GM19239 (cell line): ENCODE measurements at places on chromosomes 2 and 18.

GRCh38 chr2:161839926-161840325 is 215.7 kb downstream of the SLC4A10 start:
- DNase-seq: no peak

DNA sequence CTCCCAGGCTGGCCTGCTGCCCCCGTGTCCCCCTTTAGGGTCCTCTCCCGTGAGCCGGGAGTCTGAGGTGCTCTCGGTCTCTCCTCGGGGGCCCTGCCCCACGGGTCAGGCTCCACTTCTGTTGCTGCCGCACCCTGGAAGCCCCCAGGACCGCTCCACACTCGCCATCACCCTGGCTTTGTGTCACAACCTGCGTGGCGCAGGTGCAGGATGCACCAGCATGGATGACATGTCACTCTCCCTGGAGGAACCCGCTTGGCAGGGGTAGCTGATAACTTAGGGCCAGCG is 10.8 kb upstream of the ARHGEF4 start:
- no peak for DNase-seq

- no peak for DNase-seq
Measured at GRCh38 chr2:2889141-2889540, 488.5 kb downstream of the EIPR1 start.

- DNase-seq: no peak
Measured at GRCh38 chr2:181378491-181378890, 78.7 kb upstream of the ITGA4 start.

DNA sequence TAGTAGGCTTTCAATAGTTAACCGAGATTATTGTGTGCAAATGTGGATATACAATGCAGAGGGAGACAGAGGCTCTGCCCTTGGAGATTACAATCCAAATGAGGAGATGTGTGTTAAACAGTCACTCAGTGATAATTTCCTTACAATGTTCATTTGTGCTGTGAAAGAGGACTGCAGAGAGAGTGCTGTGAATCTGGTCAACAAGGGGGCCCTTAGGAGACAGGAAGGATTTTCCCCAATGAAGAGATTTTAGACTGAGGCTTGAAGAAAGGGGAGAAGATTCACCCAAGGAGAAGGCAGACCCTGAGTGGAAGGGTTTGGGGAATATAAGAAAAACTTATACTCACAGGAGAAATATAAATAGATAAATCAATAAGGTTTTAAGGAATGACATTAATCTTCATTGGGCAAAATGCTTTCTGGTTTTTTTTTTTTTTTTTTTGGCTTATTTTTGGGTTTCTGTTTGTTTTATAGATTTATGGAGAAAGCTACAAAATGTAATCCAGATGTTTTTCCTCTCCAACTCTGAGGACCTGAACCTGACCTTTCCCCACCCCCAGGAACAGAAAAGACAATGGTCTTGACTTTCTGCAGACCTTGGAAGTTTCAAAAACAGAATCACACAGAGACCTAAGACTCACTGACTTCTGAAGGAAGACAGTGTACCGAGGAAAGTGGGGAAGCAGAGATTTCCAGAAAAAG is 151.3 kb upstream of the SERPINE2 start:
- no peak for DNase-seq

DNA sequence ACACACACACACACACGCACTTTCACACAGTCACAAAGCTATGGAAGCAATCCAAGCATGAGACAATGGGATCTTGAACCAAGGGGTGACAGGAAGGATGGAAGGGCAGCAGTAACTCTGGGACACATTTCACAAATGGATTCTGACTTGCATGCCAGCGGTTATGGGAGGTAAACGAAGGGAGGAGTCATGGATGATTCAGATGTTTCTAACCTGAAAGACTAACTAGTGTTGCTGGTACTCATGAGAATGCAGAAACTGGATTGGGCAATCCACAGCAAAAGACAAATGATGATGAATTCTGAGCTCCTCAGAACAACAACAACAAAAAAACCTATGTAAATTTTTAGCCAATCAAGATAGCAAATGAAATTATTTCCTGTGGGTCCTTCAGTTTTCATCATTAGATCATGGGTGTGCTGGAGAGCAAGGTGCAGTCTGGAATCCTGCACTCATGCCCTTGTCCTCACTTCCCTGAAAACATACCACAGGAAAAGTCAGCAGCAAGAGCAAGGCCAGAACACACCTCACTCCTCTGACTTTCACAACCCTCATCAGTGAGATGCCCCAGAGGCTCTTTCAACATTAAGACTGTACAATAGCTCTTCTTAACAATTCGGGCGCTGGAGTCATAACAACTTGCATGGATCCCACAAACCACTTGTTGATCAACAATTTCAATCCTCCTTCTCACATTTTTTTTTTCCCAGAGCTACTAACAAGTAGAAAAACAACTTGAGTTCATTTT is 32.6 kb downstream of the ABCA12 start:
- no peak for DNase-seq

- no peak for DNase-seq
Measured at GRCh38 chr18:57439609-57439968, 4.4 kb downstream of the ONECUT2 start.

GRCh38 chr18:9986156-9986930 is 72.5 kb downstream of the VAPA start:
- DNase-seq: no peak

- no peak for DNase-seq
Measured at GRCh38 chr18:65365245-65365980, 385.4 kb upstream of the CDH7 start.
